Fibroblast of lung (primary cell): ENCODE measurements at places on chromosomes 16 and 17. TPM values are rescaled to one million over a fixed set of nuclear protein-coding genes. Genes with fewer than 3 reads are reported as not detected.
A peak's percentile ranks its signal among the peaks of the same experiment; 100 is the strongest.

DNA sequence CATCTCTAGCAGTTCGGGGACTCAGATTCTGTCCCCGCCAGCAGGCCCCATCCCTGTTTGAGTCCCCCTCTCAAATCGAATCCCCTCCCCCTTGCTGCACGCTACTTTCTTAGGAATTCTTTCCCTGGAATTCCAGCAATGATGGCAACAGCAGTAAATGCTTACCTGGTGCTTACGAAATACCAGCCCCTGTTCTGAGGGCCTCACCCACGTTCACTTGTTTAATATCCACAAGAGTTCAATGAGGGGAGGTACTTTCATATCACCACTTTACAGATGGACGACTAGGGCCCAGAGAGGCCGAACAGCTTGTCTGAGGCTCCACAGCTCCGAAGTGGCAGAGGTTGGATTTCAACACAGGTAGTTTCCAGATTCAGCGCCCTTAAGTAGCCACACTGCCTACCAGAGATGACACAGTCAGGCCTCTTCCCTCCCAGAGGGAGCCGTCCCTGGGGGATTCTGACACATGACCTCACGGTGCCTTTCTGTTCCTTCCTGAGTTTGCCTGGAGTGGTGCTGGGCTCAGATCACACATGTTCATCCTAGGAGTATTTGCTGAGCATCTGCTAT, 120.7 kb upstream of the GSE1 start:
- no peak for DNase-seq

CD2BP2 gene
- 35.2 and 36.0 TPM in 2 replicates for total RNA-seq

RTN4RL1 gene
- 0.51 and 0.83 TPM in 2 replicates for total RNA-seq

- DNase-seq: peak; percentile 100
These were observed 2.3 kb downstream of the BORCS6 start for GRCh38 chr17:8187517-8188262.

- no peak for DNase-seq
These were observed 101.0 kb upstream of the DNAH17 start for GRCh38 chr17:78678222-78678557.

NOTUM gene
- 0.50 and 0.51 TPM in 2 replicates for total RNA-seq

DNA sequence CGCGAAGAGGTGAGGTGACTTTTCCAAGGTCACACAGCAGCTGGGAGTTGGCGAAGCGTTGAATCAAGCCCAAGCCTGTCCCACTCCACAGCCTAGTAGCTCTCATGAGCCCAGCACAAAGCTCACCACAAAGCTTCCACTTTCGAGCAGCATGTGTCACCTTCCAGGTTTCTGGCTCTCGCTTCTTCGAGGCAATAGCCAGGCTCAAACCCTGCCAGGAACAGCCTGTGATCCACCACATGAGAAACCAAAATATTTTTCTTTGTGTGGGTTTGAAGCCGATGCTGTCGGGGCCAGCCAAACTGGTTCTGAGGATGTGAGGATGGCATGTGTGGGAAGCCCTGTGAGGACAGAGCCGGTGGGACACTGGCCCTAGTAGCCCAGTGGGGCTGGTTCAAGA, 68.1 kb downstream of the COG7 start:
- no peak for DNase-seq

IRX3 gene
- total RNA-seq: 0.33 and 0.77 TPM in 2 replicates

SLC52A1 gene
- total RNA-seq: 0.26 and 0.66 TPM in 2 replicates

ABCC3 gene
- total RNA-seq: 20.0 and 34.8 TPM in 2 replicates

STRADA gene
- 14.6 and 22.8 TPM in 2 replicates for total RNA-seq

- peak; percentile 30 for DNase-seq
These were observed 75.7 kb downstream of the SPAG9 start for GRCh38 chr17:51044976-51045375.
